ENCODE measurements at places on chromosomes 7 and 10. TPM values are rescaled to one million over a fixed set of nuclear protein-coding genes. Genes with fewer than 3 reads are reported as not detected.

The FAM13C gene
- total RNA-seq: 0.11 TPM

The BAIAP2L1 gene
- total RNA-seq: 0.04 TPM

The PRSS1 gene
- total RNA-seq: not detected

The MYO1G gene
- 0.11 TPM for total RNA-seq

The RAPGEF5 gene
- 106 TPM for total RNA-seq

The SKIDA1 gene
- 0.46 TPM for total RNA-seq

DNA sequence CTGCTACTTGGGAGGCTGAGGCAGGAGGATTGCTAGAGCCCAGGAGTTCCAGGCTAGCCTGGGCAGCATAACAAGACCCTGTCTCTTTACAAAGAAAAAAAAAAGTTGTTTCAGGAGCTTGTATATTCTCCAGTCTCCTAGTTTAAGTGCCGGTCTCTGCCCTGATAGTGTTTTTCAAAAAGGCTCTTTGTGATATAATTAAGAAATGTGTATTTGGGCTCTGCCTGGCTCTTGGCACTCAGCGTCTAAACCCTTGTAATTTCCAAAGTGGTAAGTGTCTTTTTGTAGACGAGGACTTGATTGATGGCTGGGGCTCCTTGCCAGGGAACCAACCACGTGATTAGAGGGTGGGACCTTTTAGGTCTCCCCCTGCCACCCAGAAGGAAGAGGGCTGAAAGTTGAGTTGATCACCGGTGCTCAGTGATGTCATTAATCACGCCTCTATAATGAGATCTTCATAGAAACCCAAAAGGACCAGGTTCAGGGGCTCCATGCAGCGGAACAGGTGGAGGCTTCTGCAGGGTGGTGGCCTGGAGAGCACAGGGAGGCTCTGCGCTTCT is 4.4 kb downstream of the EIF3B start:
- DNase-seq: no peak

DNA sequence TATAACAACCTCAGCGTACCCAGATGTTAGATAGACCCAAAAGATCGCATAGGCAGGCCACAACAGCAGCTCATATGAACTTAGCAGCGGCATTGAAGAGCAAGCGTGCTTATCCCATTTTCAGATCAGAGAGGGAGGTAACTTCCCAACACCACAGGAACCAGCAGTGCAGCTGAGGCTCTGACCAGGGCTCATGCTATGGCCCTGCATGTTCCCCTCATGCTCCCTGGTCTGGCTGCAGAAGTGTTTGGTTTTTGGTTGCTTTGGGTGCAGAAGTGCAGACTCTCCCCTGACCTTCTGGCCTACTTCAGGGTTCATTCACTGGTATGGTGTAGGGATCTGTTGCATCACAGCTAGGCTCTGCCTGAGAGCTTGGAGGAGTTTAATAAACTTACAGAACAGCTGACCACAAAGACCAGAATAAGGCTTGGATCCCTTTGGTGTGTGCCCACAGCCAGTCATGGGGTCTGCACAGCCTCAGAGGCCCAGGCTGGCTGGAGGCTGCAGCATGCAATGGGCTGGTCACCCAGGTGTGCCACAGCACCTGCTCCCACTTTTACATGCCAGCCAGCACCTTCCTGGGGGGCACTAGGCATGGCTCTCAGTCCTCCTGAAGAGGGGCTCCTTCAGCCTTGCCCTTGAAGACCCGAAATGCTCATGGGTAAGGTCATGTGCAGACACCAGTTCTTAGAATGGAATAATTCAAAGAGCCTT is 9.1 kb upstream of the CXCL12 start:
- no peak for DNase-seq

- no peak for DNase-seq
Observed at GRCh38 chr10:79910344-79910743, 38.6 kb downstream of the SFTPD start.
